ENCODE measurements at places on chromosomes 6 and 20.
A peak's percentile ranks its signal among the peaks of the same experiment; 100 is the strongest.

- DNase-seq, result no peak
Measured at GRCh38 chr20:15834857-15835256, 738.4 kb downstream of the KIF16B start.

GRCh38 chr20:33019465-33020277 is 11.8 kb upstream of the BPIFB6 start:
- DNase-seq, result no peak

- no peak for DNase-seq
Measured at GRCh38 chr6:157449610-157450009, 68.6 kb downstream of the ZDHHC14 start.

DNA sequence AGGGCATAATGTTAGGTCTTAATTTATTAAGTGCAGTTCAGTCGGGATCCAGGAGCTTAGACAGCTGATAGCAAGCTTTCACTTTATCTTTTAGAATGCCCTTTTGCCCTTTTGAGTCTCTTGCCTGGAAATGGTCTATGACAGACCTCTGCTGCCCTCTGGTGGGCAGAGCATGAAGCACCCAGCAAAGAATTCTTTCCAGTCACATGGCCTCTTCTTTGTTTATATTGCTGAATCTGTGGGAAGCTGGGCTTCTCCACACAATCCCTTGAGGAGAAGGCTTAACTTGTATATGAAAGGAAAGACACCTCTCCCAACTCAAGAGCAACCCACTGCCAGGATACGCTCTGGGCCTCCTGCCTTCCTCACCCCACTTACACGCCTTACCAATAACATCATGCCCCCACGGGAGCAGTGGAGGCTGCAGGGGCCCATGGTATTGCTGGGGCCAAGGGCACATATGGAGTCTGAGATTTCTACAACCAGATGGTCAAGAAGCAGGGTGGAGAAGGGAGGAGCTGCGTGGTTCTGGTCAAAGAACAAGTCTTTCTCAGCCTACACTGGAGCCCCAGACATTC is 20.4 kb downstream of the WFDC3 start:
- peak; percentile 85 for DNase-seq

- DNase-seq, result no peak
Measured at GRCh38 chr6:155075930-155076695, 81.0 kb downstream of the TIAM2 start.
